ENCODE measurements at places on chromosomes 6 and 20.

- no peak for DNase-seq
Measured at GRCh38 chr6:123803504-123804013, at the start of gene NKAIN2. TSS of gene NKAIN2 (plus strand) at chr6:123803865.

DNA sequence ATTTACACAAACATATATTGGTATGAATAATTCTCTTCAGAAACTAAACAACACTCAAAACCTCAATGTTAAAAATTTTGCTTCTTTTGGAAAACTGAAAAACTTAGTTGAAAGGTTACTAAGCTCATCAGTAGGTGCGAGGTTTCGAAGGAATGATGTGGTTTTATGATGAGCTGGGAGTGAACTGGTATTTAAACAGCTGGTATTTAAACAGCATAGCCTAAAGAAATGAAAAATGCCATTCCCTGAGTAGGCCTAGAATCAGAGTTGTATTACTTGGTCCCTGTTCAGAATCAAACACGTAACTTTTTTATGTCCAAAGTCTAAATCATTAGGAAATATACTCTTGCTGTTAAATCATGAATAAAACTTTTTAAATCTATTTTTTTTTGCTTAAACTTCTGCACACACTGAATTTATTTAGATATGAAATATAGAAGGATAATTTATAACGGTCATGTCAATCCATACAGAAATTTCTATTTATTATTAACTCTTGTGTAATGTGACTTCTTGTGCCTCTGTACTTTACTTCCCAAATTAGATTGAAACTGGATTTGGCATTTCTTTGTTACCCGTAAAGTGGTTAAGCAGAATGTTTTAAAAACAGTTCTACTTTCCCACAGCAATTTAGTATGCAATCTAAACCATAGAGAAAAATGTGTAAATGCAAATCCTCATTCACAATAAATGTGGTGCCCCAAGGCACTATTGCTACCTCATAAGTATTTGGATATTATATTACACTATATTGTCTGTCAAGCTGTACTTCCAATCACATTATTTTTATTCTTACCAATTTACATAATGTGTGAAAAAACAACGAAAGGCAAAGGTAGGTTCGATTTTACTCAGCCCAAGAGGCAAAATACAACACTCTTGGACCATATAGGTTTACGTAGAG, 124.1 kb downstream of the HS3ST5 start:
- no peak for DNase-seq

- peak; percentile 44 for DNase-seq
Measured at GRCh38 chr6:53282741-53283140, 66.0 kb downstream of the ELOVL5 start.

- peak; percentile 23 for DNase-seq
Measured at GRCh38 chr6:125987026-125987617, 782 bp downstream of the TRMT11 start.

DNA sequence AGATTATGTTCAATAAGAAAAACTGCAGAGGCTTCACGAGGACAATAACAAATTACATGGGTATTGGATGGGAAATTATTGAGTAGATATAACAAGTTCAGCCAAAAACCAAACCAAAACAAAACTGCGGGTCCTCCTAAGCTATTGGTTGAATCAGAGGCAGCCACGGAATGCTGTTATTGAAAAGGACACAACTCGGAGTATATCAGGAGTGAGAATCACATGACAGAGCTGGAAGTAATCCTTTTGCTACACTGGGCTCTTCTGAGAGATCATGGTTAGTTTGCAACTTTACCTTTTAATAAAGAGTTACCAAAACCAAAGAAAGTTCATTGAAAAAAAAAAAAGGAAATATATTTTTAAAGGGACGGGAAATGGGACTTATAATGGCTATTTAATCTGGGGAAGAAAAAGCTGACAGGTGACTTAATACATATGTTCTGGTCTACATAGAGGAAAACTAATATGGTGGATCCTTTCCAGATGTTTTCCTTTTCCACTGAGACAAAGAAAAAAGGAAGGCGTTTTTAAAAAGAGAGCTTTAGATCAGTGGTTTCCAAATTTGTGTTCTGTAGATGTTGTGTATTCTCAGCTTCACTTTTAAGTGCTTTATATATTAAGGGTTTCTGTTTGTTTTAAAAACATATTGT, 6.9 kb upstream of the CITED2 start:
- DNase-seq: peak; percentile 30

GRCh38 chr6:111038534-111039252, 48.6 kb upstream of the SLC16A10 start:
- DNase-seq: no peak

- DNase-seq: no peak
Measured at GRCh38 chr20:21701171-21701876, 4.1 kb upstream of the PAX1 start.

GRCh38 chr20:58467572-58468527, 47.3 kb downstream of the APCDD1L start:
- DNase-seq: no peak

GRCh38 chr6:41826343-41827022, 39.0 kb downstream of the TOMM6 start:
- no peak for DNase-seq

Measured in fibroblast of skin of back (primary cell).